ENCODE measurements at places on chromosomes 2 and 18.

DNA sequence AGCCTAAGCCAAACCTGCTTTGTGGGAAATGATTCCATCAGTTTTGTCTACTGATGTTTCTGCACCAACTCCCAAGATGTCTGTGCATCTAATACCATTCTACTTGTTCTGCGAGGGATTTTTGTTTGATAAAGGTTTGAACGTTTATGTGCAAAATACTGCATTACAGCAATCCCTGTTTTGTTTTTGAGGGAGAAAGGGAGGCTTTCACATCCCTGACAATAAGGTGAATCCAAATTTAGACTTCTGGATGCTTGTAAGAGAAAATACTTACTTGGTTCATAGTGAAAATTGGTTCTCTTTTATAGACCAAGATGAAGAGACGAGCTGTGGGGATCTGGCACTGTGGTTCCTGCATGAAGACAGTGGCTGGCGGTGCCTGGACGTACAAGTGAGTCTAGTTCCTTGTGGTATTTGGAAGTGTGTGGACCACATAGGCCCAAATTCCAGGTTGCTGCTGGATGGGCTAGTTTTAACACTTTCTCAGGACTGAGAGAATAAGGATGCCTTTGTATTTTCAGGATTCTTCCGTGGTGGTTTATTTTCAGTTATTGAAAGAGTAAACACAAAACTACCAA, 1.1 kb downstream of the RPL37A start:
- no peak for DNase-seq

GRCh38 chr2:217277646-217278398, 418.0 kb upstream of the TNP1 start:
- no peak for DNase-seq

DNA sequence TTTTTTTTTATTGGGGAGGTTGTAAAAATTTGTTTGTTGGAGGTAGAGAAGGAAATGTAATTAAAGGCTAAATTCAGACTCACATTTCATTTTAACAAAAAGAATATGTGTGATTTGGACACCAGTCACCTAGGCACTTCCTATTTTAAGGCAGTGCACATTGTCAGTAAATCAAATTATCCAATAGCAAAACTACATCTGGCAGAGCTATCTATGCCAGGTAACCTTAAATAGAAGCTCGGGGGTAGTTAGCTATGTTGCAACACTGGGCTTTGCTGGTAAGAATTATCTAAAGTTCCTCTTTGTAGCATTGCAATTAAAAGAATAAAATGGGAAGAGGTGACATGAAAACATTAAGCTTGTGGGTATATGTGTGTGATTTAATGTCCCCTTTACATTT, 1064.4 kb upstream of the ZEB2 start:
- no peak for DNase-seq

- DNase-seq = no peak
These were observed 650 bp downstream of the ACKR3 start for GRCh38 chr2:236570081-236570868.

GRCh38 chr2:16644221-16644925, 21.3 kb downstream of the CYRIA start:
- DNase-seq = no peak

DNA sequence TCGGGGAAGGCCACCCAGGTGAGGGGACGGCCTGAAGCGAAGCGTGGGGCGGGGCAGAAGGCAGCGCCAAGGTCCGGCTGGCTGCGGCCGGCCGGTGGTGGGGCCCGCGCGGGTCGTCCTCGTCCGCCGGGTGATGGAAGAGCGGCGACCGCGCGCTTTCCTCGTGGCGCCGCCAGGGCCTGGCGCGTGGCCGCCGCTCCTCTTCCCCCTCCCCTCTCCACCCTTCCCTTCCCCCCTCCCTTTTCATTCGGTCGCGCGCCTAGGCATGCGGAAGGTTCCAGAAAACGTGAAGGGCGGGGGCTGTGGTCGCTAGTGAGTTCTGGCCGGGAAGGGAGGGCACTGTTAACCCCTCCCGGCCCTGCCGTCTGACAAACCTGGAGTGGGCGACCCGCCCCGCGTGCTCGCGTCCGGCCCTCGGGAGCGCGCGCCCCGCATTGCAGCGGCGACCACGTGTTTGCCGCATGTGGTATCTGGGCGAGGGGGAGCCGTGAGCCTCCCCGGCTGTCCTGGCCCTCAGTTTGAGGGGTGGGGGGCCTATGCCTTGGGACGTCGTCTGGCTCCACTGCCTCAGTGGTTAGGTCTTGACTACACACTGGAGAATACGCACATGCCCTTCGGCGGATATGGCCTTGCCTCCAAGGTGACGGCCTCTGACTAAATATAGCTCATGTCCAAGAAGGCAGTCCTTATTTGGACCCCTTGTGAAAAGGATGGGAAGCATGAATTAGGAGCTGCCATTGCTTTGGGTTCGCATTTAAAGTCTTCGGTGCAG, 579 bp downstream of the MAT2A start:
- DNase-seq = peak; percentile 78

DNA sequence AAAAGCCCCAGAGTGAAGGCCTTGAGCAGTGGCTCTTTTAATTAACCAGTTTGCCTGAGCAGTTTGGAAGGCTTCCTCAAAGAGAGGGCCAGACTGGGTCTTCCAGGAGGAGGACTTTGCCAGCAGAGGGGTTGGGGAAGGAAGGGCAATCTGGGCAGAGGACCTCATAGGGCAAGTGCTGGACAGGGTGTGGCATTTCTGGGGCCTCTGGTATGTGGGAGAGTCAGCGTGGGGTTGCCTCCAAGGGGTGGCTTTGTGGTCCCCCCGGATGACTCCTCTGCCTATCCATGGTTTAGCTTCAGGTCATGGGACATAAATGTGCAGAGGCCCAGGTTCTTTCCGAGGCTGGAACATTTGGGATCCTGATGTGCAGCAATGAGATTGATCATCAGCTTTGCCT, 12.6 kb downstream of the GLI2 start:
- no peak for DNase-seq

- no peak for DNase-seq
These were observed 39.4 kb downstream of the MAP2 start for GRCh38 chr2:209463226-209463625.

GRCh38 chr18:63292831-63293683, 26.5 kb downstream of the BCL2 start:
- DNase-seq = peak; percentile 19

- no peak for DNase-seq
These were observed 162.2 kb downstream of the INSIG2 start for GRCh38 chr2:118250463-118250862.

DNA sequence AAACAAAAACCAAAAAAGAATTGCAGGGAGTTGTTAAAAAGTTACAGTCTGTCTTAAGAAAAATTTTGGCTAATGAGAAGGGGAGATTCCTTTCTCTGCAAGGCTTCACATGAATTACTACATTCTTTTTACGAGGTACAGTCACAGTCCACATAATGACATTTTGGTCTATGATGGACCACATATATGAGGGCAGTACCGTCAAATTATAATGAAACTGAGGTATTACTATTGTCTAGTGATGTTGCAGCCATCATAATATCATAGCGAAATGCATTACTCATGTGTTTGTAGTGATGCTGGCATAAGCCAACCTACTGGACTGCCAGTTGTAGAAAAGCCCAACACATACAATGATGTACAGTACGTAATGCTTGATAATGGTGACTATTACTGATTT, 12.5 kb downstream of the SERPINB7 start:
- no peak for DNase-seq

Data from stimulated activated CD4-positive, alpha-beta T cell treated with anti-CD3 and anti-CD28 coated beads, Interleukin-1b, Interleukin-23, amount 100 ng/mL, for 48 hours (primary cell).